Smooth muscle cell of bladder (primary cell): ENCODE measurements at places on chromosomes 16 and 17. TPM values are rescaled to one million over a fixed set of nuclear protein-coding genes. Genes with fewer than 3 reads are reported as not detected.

The ATP2A1 gene
- 0.28 and 0.46 TPM in 2 replicates for total RNA-seq

The PCGF2 gene
- total RNA-seq, result 2.8 and 3.1 TPM in 2 replicates

The HSF5 gene
- total RNA-seq, result not detected in 2 replicates

The DYNC1LI2 gene
- 104 and 122 TPM in 2 replicates for total RNA-seq

The SGCA gene
- 0.18 TPM in 1 of 2 replicates, not detected in the other for total RNA-seq

The C1QL1 gene
- total RNA-seq, result 0.18 and 0.28 TPM in 2 replicates

The BCL6B gene
- 0.83 TPM in 1 of 2 replicates, not detected in the other for total RNA-seq

The TSPAN10 gene
- total RNA-seq, result 0.57 and 2.1 TPM in 2 replicates

The IRX3 gene
- under 0.01 and 0.65 TPM in 2 replicates for total RNA-seq

The CYGB gene
- 68.1 and 84.9 TPM in 2 replicates for total RNA-seq

The SYCE1L gene
- 0.46 and 0.85 TPM in 2 replicates for total RNA-seq

The KRTAP4-3 gene
- not detected in 2 replicates for total RNA-seq

The WNT9B gene
- not detected in 2 replicates for total RNA-seq

The AATK gene
- 0.18 and 0.43 TPM in 2 replicates for total RNA-seq

The P3H4 gene
- 86.2 and 106 TPM in 2 replicates for total RNA-seq

The C16orf96 gene
- total RNA-seq, result under 0.01 TPM in 2 replicates

The TMEM98 gene
- total RNA-seq, result 185 and 215 TPM in 2 replicates

The CSH2 gene
- not detected in 2 replicates for total RNA-seq

The ARL17A gene
- 2.6 and 3.9 TPM in 2 replicates for total RNA-seq

The FGF11 gene
- total RNA-seq, result 0.71 and 3.4 TPM in 2 replicates

The TMEM204 gene
- 13.0 and 14.1 TPM in 2 replicates for total RNA-seq

The NRN1L gene
- total RNA-seq, result 0.14 TPM in 1 of 2 replicates, not detected in the other

The KCNAB3 gene
- total RNA-seq, result 0.18 and 0.28 TPM in 2 replicates

The RABEP1 gene
- 33.3 and 43.4 TPM in 2 replicates for total RNA-seq

The CHD9NB gene
- 1.1 and 2.3 TPM in 2 replicates for total RNA-seq

The CDH1 gene
- under 0.01 and 0.09 TPM in 2 replicates for total RNA-seq

The EMP2 gene
- total RNA-seq, result 9.2 and 16.1 TPM in 2 replicates

The NPIPB13 gene
- 0.43 and 1.8 TPM in 2 replicates for total RNA-seq

The CALB2 gene
- 0.28 and 0.92 TPM in 2 replicates for total RNA-seq

The PGS1 gene
- total RNA-seq, result 29.2 and 32.5 TPM in 2 replicates

The KRTAP3-2 gene
- not detected in 2 replicates for total RNA-seq

The NOTUM gene
- total RNA-seq, result under 0.01 and 0.09 TPM in 2 replicates
